ENCODE measurements at places on chromosomes 11 and 22.

- DNase-seq, result no peak
Observed at GRCh38 chr11:62393735-62394134, 25.1 kb upstream of the SCGB1A1 start.

GRCh38 chr22:37427135-37427710 is at the start of gene ELFN2:
ELFN2 (minus strand) TSS chr22:37427479; CDS start chr22:37375534, 51,945 bp downstream.
- no peak for DNase-seq

- no peak for DNase-seq
Observed at GRCh38 chr11:83702796-83703195, 416.6 kb upstream of the CCDC90B start.

- DNase-seq, result no peak
Observed at GRCh38 chr11:122697636-122698167, 42.2 kb downstream of the UBASH3B start.

DNA sequence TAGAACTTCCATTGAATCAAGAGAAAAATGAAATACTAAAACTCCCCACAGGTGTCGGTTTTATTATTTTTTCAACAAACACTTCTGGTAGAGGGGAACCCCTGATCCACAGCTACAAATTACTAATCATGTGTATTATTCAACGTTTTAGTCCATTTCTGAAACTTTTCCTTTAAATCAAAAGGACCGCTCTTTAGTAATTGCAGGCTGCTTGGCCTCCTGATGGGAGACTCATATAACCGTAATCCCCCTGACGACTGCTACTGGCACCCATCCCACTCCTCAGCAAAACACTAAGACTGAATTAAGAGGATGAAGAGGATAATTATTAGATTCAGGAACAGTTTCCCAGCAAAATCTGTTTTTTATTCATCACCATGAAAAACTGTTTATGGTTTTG is 46.4 kb downstream of the PAX6 start:
- no peak for DNase-seq

DNA sequence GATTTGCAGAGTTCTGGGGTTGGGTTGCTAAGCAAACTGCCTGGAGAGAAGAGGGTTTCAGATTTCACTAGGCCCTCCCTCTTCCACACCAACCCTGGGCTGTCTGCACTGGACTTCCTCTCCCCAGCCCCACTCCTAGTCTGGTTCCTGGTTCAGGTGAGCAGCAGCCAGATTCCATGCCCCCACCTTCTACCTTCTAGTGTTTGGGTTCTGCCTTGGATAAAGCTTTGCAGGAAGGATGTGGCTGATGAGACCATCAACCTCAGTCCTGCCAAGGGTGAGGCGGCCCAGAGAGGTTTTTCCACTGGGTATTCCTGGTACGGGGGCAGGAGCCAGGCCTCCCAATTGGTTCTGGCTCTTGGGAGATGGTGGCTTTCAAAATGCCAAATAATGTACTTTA is 68.3 kb downstream of the BCR start:
- peak; percentile 33 for DNase-seq

DNA sequence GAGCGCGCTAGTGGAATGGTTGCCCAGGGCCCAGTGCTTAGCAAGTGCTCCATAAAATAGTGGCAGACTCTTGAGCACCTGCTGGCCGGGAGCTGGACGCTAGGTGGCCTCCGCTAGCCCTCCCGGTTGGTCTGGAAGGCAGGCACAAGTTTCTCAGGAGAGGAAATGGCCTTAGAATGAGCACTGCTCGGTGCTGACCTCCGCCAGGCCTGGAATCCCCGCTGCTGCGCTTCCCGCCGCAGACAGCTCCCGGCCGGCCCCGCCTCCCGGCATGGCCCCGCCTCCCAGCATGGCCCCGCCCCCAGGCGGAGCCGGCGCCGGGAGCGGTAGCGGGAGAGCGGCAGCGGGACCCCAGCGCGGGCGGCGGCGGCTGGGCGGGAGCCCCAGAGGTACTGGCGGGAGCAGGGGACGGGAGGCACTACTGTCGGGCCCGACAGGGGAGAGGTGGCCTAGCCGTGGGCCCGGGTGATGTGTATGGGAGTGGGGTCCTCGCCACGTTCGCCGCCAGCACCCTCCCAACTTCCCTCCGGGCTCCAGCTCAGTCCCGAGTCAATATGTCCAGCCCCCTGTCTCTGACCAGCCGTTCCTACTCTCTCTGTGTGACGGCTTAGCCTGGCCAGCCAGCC is at the start of gene SIPA1:
Gene SIPA1, plus strand, starts transcription at position 308 of the 626 bp plus-strand sequence. CDS start 2,821 bp downstream, outside the sequence.
- DNase-seq, result peak; percentile 47

DNA sequence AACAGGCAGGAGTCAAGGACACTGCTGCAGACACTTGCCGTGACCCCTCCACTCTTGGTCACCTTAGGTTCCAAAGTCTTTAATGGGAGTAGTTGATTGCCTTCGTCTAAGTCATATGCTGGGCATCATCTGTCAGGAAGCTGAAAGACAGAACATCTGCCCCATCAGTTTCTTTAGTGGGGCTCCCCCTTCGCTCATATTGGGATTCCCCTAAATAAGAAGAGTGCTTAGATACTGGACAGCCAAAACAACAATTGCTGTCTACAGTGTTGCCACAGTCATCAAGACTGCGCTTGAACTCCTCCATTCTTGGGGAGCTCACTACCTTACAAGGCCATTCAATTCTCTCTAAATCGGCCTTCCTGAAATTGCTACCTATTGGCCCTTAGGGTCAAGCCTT is 58.5 kb downstream of the UBASH3B start:
- no peak for DNase-seq

DNA sequence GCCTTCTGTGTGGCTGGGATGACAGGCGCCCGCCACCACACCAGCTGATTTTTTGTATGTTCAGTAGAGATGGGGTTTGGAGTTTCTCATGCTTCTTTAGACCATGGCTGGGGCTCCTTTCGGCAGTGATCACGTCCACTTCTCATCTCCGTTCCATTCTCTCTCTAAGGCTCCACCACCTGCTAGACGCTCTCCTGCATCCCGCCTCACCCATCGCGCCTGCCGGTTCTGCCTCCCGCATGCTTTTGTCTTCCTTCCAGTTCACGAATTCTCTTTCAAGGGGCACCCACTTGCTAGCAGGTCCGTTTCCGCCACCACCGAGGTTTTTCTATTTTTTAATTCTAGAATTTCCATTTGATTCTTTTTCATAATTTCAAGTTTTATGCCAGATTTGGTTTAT is 22.0 kb upstream of the SYT8 start:
- no peak for DNase-seq

GRCh38 chr22:19121631-19122142 is 525 bp downstream of the DGCR2 start:
- DNase-seq, result no peak

DNA sequence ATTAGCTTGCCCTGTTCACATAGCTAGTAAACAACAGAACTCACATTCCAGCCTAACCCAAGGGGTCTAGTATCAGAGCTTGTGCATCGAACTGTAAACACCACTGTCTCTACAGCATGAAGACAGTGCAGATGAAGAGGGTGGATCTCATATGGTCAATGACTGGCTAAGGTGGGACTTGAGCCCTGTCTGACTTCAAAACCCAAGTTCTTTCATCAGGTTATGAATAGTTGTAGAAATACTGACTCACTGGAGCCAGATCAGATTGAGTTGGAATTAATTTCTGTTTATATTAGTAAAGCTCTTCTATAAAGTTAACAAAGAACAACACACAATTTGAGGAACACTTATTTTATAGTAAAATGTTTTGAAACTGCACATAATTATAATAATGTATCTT is 161.7 kb upstream of the ARHGAP20 start:
- no peak for DNase-seq

- no peak for DNase-seq
Observed at GRCh38 chr11:44999068-44999467, 48.4 kb upstream of the TP53I11 start.

- DNase-seq, result no peak
Observed at GRCh38 chr22:49202226-49202625, 625.4 kb downstream of the BRD1 start.

DNA sequence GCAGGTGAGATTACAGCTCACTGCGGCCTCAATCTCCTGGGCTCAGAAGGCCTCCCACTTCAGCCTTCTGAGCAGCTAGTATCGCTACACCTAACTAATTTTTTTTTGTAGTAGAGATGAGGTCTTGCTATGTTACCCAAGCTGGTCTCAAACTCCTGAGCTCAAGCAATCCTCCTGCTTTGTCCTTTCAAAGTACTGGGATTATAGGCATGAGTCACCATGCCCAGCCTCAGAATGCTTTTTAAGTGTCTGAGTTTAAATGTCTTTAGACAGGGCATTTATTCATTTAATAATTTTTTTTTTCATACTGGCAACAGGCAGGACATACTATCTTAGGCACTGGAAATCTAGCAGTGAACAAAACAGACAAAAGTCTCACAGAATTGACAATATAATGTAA is 27.7 kb downstream of the LRP4 start:
- DNase-seq, result no peak

- DNase-seq, result no peak
Observed at GRCh38 chr22:26804911-26805539, 147.6 kb downstream of the MIAT start.

DNA sequence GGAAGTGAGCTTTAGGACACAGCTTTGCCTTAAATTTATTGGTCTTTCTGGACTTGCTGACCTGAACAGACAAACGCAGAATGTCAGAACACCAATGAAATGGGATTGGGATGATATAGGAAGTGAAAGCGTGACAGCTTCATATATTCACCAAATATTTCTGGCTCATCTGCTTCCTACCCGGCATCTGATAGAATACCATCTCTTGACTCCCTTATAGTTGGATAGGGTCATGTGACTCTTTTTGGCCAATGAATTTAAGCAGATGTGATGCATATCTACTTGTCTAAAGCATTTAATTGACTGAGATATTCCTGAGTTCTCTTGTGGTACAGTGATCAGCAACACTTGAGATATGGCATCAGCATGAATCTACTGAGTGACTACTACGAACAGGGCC is 2.5 kb upstream of the CAPRIN1 start:
- DNase-seq, result no peak

DNA sequence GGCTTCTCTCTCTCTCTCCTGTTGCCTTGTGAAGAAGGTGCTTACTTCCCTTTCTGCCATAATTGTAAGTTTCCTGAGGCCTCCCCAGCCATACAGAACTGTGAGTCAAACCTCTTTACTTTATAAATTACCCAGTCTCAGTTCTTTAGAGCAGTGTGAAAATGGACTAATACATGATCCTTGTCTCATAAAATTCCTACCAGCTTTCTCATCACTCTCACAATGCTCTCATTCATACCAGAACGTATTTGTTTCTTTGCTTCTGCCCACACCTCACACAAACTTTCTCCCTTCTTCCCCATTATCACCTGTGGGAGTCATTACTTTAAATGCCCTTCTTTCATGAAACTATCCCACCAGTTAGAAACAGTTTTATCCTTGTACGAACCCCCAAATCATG is 62.7 kb upstream of the ARHGAP42 start:
- DNase-seq, result no peak

DNA sequence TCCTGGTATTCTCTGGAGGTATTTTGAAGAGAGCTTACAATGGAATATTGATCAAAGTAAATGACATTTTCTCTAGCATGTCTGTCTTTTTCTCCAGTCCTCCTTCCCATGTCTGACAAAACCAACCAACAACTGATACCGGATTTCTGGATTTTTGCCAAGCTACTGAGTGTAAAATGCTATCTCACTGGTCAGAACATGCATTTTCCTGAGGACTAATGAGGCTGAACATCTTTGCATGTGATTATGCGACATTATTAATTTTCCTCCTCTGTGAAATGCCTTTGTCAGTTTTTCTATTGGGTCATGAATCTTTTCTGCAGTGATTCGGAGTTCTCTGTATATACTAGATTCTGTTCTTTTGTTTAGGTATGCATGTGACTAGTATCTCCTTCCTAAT is 51.4 kb downstream of the CDON start:
- no peak for DNase-seq

- no peak for DNase-seq
Observed at GRCh38 chr11:69417699-69418085, 63.8 kb upstream of the LINC01488 start.

DNA sequence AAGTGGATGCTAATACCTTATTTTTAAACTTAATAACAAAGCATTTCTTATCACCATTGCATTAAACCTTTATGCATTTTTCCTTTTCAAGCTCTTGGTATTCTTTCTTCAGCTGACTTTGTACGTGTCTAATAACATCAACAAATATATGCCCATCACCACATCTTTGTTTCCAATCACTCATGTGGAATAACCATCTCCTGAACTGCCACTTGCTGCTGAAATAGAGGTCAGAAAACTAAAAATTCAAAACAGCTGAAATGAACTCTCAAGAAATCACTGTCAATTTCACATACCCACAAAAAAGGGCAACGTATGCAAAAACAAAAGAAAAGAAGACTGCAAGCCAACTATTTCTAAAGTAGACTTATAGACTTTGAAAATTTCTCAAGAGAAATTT is 7.4 kb downstream of the MSANTD4 start:
- DNase-seq, result no peak

GRCh38 chr11:7511401-7511800 is 2.4 kb upstream of the PPFIBP2 start:
- DNase-seq, result no peak

DNA sequence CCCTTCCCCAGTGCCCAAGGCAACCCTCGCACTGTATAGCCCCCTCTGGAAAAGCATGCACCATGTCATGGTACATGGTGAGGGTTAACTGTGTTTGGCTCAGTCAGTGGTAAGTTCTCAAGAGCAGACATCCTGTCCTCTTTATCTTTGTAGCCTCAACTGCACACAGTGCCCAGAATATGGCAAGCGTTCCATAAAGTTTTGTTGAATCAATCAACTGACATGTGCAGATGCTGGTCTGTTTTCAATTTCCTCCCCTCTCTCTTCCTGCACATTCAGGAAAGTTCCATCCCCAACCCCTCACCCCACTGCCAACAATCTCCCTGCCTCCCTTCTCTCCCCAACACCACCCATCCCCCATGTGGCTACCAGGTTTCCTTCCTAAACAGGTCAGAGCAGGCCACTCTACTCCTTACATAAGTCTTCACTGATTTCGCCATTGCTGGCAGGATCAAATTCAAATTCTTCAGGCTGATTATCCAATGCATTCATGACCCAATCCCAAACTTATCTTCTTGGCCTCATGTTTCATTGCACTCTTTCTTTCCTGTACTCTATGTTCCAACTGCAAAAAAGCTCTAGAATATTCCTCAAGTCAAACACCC is 15.5 kb upstream of the TMPRSS5 start:
- no peak for DNase-seq

GRCh38 chr11:3903207-3903896 is 47.9 kb downstream of the STIM1 start:
- no peak for DNase-seq

- no peak for DNase-seq
Observed at GRCh38 chr11:115787302-115787701, 283.1 kb upstream of the CADM1 start.
